ENCODE measurements at places on chromosomes 4 and X. TPM values are rescaled to one million over a fixed set of nuclear protein-coding genes. Genes with fewer than 3 reads are reported as not detected.

- no peaks in the 10 kb centered on the region for H3K27me3 ChIP-seq
- no peaks in the 10 kb centered on the region for H3K4me1 ChIP-seq
- H3K4me3 ChIP-seq, result peak overlapping the region; percentile 43
Observed at GRCh38 chrX:49308604-49309269, 5.3 kb downstream of the GAGE10 start.

- no peak overlapping the region for H3K4me3 ChIP-seq
- no peaks in the 10 kb centered on the region for H3K27me3 ChIP-seq
- no peak overlapping the region for H3K27ac ChIP-seq
- no peaks in the 10 kb centered on the region for H3K4me1 ChIP-seq
- DNase-seq, result no peak
Observed at GRCh38 chrX:109623997-109624396, 975 bp downstream of the KCNE5 start.

GRCh38 chrX:48001260-48001659 lies 2.5 kb downstream of the ZNF182 start:
- no peak overlapping the region for H3K27ac ChIP-seq
- no peak for DNase-seq
- H3K4me3 ChIP-seq, result no peak overlapping the region

GRCh38 chr4:656436-657337 lies 17.4 kb downstream of the ATP5ME start:
- H3K27me3 ChIP-seq, result no peaks in the 10 kb centered on the region
- no peaks in the 10 kb centered on the region for H3K4me1 ChIP-seq
- no peaks in the 10 kb centered on the region for H3K36me3 ChIP-seq
- no peak overlapping the region for H3K27ac ChIP-seq

GRCh38 chr4:88937081-88937480 lies 119.9 kb downstream of the FAM13A start:
- H3K27me3 ChIP-seq, result no peaks in the 10 kb centered on the region
- no peak for DNase-seq
- H3K36me3 ChIP-seq, result no peaks in the 10 kb centered on the region

- no peak overlapping the region for H3K27ac ChIP-seq
- no peaks in the 10 kb centered on the region for H3K36me3 ChIP-seq
- H3K4me3 ChIP-seq, result no peak overlapping the region
- H3K4me1 ChIP-seq, result no peaks in the 10 kb centered on the region
Observed at GRCh38 chr4:180625653-180626052, 1617.5 kb upstream of the TENM3 start.

GRCh38 chrX:52979568-52979967 lies 21.2 kb upstream of the FAM156A start:
- H3K36me3 ChIP-seq, result no peaks in the 10 kb centered on the region
- no peak overlapping the region for H3K4me3 ChIP-seq
- no peaks in the 10 kb centered on the region for H3K4me1 ChIP-seq
- H3K27ac ChIP-seq, result no peak overlapping the region
- no peaks in the 10 kb centered on the region for H3K27me3 ChIP-seq
- DNase-seq, result no peak

- H3K4me3 ChIP-seq, result no peak overlapping the region
- no peaks in the 10 kb centered on the region for H3K36me3 ChIP-seq
- no peaks in the 10 kb centered on the region for H3K4me1 ChIP-seq
- no peaks in the 10 kb centered on the region for H3K27me3 ChIP-seq
- DNase-seq, result no peak
Observed at GRCh38 chrX:24468245-24468644, 3.2 kb downstream of the PDK3 start.

DNA sequence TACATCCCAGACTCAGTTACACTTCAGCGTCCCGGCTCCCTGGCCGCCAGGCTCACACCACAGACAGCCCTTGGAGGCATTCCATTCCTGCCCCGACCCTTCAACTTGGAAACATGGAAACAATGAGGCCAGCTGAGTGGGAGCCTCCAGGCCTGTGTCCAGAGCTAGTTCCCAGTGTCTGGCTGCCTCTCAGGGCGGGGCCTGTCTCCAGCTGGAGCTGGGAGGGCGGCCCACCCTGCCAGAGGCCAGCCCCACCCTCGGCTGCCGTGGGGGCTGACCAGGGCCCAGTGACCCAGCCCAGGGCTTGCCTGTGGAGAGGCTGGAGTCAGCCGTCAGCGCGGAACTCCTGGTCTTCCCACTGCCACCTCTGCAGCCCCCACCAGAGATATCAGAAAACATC lies 37.4 kb upstream of the SPON2 start:
- no peaks in the 10 kb centered on the region for H3K36me3 ChIP-seq
- peaks cover 27% of the 10 kb centered on the region for H3K4me1 ChIP-seq
- no peaks in the 10 kb centered on the region for H3K27me3 ChIP-seq
- H3K4me3 ChIP-seq, result no peak overlapping the region
- no peak overlapping the region for H3K27ac ChIP-seq
- DNase-seq, result no peak

DNA sequence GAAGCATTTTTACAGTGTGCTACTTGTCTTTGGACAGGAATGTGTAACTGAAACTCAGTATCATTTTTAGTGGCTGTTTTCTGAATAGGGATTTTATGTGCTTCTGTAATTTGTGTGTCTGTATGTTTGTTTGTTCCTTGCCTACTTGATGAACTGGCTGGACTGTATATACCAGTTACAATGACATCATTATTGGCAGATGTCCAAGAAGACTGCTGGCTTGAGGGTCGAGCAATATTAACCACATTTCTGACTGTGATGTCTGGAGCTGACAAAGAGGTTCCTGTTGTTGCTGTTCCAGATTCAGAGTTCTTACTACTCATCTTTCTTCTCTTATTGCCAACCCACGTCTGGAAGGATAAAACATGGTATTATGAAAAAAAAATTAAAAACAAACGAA lies 33.0 kb downstream of the HDX start:
- no peaks in the 10 kb centered on the region for H3K27me3 ChIP-seq
- no peak overlapping the region for H3K4me3 ChIP-seq
- DNase-seq, result no peak
- no peak overlapping the region for H3K27ac ChIP-seq
- H3K4me1 ChIP-seq, result no peaks in the 10 kb centered on the region

DNA sequence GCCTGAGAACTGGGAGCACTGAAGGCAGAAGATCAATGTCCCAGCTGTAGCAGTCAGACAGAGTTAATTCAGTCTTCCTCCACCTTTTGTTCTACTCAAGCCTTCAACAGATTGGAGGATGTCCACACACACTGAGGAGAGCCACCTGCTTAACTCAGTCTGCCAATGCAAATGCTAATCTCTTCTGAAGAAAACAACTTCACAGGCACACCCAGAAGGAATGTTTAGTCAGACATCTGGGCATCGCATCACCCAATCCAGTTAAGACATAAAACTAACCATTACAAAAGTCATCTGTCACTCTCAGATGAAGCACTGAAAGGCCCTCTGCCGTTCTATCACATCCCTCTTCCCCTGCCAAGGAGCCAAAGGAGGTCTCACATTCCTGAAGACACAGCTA lies 173.7 kb downstream of the CENPC start:
- H3K36me3 ChIP-seq, result no peaks in the 10 kb centered on the region
- H3K27me3 ChIP-seq, result no peaks in the 10 kb centered on the region
- H3K27ac ChIP-seq, result no peak overlapping the region
- no peak for DNase-seq
- H3K4me1 ChIP-seq, result no peaks in the 10 kb centered on the region

DNA sequence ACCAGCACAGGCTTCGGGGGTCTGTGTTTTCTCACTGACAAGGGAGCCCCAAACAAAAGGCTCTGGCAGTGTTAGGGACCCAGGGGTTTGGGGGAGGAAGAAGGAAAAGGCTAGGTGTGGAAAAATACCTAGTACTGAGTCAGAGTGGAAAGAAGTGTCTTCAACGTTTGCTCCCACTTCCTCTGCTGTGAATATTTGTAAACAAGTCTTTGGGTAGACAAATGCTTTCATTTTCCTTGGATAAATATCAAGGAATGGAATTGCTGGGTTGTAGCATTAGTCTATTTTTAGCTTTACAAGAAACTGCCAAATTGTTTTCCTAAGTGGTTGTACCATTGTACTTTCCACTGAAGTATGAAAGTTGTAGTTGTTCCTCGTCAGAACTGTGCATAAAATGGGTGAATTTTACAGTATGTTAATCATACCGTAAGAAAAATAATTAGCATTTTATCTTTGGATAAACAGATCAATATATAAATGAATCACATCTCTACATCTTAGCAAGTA lies 17.4 kb downstream of the COL4A5 start:
- no peak overlapping the region for H3K4me3 ChIP-seq
- no peaks in the 10 kb centered on the region for H3K36me3 ChIP-seq
- no peak for DNase-seq
- H3K27me3 ChIP-seq, result no peaks in the 10 kb centered on the region

DNA sequence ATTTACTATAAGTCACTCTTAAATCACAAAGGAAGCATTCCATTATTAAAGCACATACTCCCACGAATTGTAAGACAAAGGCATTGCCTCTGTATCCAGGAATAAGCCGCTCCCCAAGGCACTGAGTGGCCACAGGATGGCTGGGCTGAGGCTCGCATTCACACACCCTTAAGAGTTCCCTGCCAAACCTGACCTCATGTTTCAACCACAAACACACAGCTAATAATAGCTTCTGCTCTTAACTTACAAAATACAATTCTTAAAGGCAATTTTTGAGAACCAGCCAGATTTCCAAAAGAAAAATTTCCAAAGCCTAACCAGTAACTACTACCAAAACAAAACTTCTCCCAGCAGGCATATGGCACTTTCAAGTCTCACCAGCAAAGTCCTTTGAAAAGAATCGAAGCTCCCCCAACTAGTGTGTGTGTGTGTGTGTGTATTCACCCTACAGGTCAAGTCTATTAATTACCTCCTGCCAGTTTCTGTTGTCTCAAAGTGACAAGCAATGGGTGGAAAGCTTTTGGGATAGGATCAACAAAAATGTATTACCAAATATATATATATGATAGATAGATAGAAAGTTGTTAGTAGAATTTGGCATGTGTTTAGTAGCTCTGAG lies 36.0 kb downstream of the ARHGAP6 start:
- H3K27me3 ChIP-seq, result no peaks in the 10 kb centered on the region
- H3K4me3 ChIP-seq, result no peak overlapping the region
- no peak overlapping the region for H3K27ac ChIP-seq
- DNase-seq, result no peak
- H3K4me1 ChIP-seq, result no peaks in the 10 kb centered on the region

- H3K27me3 ChIP-seq, result no peaks in the 10 kb centered on the region
- DNase-seq, result no peak
- no peak overlapping the region for H3K4me3 ChIP-seq
- H3K27ac ChIP-seq, result no peak overlapping the region
- H3K4me1 ChIP-seq, result no peaks in the 10 kb centered on the region
Observed at GRCh38 chr4:81704461-81704860, 232.8 kb upstream of the RASGEF1B start.

- no peak overlapping the region for H3K4me3 ChIP-seq
- H3K36me3 ChIP-seq, result no peaks in the 10 kb centered on the region
- no peaks in the 10 kb centered on the region for H3K27me3 ChIP-seq
- no peak for DNase-seq
Observed at GRCh38 chr4:121551881-121552280, 144.9 kb downstream of the ANXA5 start.

- DNase-seq, result no peak
- no peaks in the 10 kb centered on the region for H3K27me3 ChIP-seq
- no peak overlapping the region for H3K4me3 ChIP-seq
- no peaks in the 10 kb centered on the region for H3K36me3 ChIP-seq
- H3K27ac ChIP-seq, result no peak overlapping the region
Observed at GRCh38 chr4:133638751-133639150, 489.7 kb downstream of the PCDH10 start.

The FAM47E gene
- 0.72 TPM for total RNA-seq

DNA sequence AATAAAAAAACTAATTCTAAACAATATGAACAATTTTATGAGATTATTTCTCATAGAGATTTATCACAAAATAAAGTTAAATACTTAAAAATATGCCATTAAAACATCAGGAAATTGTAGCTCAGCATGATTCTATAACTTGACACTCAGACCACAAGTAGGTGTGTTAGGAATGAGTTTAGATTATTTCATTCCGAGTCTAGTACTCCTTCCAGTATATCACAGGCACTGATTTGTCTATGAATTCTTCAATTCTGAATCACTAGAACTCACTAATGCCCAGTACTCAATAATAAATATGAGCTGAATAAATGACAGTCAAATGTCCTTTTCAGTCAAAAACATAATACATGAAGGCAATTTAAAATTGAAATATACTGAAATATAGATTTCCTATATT lies 22.2 kb downstream of the BOD1L1 start:
- no peak for DNase-seq
- H3K4me3 ChIP-seq, result no peak overlapping the region
- H3K36me3 ChIP-seq, result peaks cover 12% of the 10 kb centered on the region
- no peak overlapping the region for H3K27ac ChIP-seq

DNA sequence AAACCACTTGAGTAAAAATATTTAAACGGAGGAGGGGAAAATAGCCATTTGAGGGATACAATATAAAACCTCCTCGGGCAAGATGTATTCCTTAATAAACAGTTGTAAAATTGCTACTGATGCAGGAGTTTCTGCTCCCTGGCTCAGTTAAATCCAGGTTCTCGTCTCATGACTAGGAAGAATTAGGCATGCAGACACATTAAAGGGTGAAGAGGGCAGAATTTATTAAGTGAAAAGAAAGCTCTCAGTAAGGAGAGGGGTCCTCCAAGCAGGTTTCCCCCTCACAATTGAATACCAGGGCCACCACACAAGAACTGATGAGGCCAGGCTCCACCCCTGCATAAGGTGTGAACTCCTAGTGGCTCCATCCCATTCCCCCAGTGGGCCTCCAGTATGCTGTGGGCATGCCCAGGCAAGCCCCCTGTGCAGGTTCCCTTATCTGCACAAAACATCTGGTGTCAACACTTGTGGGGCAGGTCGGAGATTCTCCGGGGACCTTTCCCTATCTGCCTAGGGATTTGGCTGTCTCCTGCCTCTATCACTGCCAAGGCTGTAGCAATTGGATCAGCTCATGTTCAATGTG lies 80.4 kb downstream of the HS6ST2 start:
- no peak overlapping the region for H3K27ac ChIP-seq
- H3K36me3 ChIP-seq, result no peaks in the 10 kb centered on the region
- H3K27me3 ChIP-seq, result no peaks in the 10 kb centered on the region
- H3K4me3 ChIP-seq, result no peak overlapping the region
- DNase-seq, result no peak

DNA sequence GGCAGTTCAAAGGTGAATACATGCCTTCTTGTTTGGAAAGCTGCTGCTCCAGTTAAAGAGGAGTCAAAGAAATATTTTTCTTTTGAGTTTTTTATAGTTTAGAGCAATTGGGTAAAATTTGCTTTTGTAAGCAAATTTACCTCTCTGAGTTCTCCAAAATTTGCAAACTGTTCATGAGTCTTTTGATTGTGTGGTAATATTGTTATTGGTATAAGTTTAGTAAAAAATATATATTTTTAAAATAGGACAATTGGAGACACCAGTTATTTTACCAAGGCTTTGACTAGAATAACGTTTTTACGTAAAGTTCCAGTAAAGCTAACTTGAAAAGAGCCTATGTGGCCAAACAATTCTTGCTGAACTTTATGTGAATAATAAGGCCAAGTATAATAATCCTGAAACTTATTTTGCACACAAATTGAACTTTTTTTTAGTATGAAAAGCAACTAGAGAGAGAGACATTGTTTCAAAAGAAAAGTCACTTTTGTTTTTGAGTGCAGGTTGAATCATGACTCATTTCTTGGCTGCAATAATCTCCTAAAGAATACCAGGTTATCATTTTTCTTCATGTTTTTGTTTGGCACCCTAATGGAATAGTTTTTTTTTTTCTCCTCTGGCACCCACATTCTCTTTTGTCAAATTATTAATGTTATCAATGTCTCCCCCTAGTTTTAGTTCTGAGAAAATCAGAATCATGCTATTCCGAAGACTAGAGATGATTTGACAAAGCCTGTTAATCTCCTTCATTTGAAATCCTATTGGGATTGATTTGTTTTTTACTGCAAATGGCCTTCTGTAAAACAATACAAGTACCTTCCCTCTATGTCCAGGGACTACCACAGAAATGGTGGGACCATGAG lies 57.1 kb downstream of the UGT2B10 start:
- H3K27me3 ChIP-seq, result no peaks in the 10 kb centered on the region
- no peak overlapping the region for H3K27ac ChIP-seq
- no peaks in the 10 kb centered on the region for H3K4me1 ChIP-seq
- H3K36me3 ChIP-seq, result no peaks in the 10 kb centered on the region

Measured in Panc1 (cell line).